ENCODE measurements at places on chromosomes 1 and 21. TPM values are rescaled to one million over a fixed set of nuclear protein-coding genes. Genes with fewer than 3 reads are reported as not detected.

The CASQ2 gene
- total RNA-seq, result 765 TPM

The ACBD6 gene
- 39.6 TPM for total RNA-seq

The DEPDC1 gene
- 9.4 TPM for total RNA-seq

The SPRR5 gene
- total RNA-seq, result not detected

The SPRR1B gene
- 1.3 TPM for total RNA-seq

The HECTD3 gene
- total RNA-seq, result 19.6 TPM

The SPRR4 gene
- not detected for total RNA-seq

The S100A1 gene
- total RNA-seq, result 13.4 TPM

The LYPD8 gene
- not detected for total RNA-seq

The GNAT2 gene
- 0.21 TPM for total RNA-seq

The TNFRSF4 gene
- 2.9 TPM for total RNA-seq

The ZFP69 gene
- total RNA-seq, result 3.0 TPM

The OPRD1 gene
- 0.72 TPM for total RNA-seq

The RIMKLA gene
- total RNA-seq, result 1.4 TPM

The CDCA8 gene
- 5.9 TPM for total RNA-seq

The HPCA gene
- total RNA-seq, result 0.21 TPM

The CR1L gene
- total RNA-seq, result not detected

The CRYBG2 gene
- 13.7 TPM for total RNA-seq

The GCSAML gene
- 0.72 TPM for total RNA-seq

The RAP1GAP gene
- total RNA-seq, result 2.7 TPM

The NBPF6 gene
- not detected for total RNA-seq

The TMEM54 gene
- total RNA-seq, result 14.9 TPM

The ACTA1 gene
- total RNA-seq, result 4,424 TPM

The OVAAL gene
- total RNA-seq, result not detected

The DIRAS3 gene
- total RNA-seq, result 10.3 TPM

The LIN28A gene
- not detected for total RNA-seq

The GJA4 gene
- total RNA-seq, result 25.8 TPM

The LRRC53 gene
- total RNA-seq, result not detected
